ENCODE measurements at places on chromosomes 2 and 18.
A peak's percentile ranks its signal among the peaks of the same experiment; 100 is the strongest.

DNA sequence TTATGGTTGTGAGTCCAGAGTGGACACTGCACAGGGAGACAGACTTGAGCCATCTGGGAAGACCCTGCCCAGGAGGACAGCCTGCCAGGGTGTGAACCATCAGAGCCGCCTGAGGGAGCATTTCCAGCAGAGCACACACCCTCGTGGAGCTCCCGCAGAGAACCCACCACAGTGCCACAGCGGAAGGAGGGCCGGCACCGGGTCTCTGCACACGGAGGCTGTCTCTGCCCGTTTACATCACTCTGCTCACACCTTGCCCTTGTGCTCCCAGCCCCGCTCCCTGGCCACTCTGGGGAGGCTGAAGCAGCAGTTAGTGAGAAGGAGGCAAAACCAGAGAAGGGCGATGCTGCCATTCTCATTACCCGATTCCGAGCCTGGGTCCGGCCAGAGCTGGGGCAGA is 161.9 kb downstream of the KLHL29 start:
- DNase-seq, result no peak

- DNase-seq, result no peak
Observed at GRCh38 chr2:132949108-132949507, 279.1 kb upstream of the LYPD1 start.

- DNase-seq, result no peak
Observed at GRCh38 chr2:64846177-64846576, 143.0 kb upstream of the SLC1A4 start.

GRCh38 chr18:9838144-9838877 is 47.5 kb upstream of the TXNDC2 start:
- DNase-seq, result no peak

DNA sequence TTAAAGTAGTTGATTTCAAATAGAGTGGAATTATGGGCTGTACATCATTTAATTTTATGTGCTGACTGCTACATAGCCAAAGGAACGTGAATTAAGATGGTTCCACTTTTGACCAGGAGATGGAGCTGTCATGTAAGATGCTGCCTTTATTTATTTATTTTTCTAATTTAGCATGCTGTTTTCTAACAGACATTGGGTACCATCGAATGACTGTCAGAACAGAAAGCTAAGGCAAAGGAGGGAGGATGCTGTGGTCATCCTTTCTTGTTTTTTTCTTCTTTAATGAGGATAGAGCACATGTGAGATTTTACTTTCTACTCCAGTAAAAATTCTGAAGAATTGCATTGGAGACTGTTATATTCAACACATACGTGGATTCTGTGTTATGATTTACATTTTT is at the start of gene SCN2A:
TSS of gene SCN2A (plus strand) at position 185 of the 400 bp plus-strand sequence. CDS start 56,410 bp downstream, outside the sequence.
- DNase-seq, result peak; percentile 46

- no peak for DNase-seq
Observed at GRCh38 chr2:241268306-241268705, 47.2 kb downstream of the HDLBP start.

GRCh38 chr2:197538412-197538811 is 22.5 kb downstream of the MOB4 start:
- DNase-seq, result no peak

DNA sequence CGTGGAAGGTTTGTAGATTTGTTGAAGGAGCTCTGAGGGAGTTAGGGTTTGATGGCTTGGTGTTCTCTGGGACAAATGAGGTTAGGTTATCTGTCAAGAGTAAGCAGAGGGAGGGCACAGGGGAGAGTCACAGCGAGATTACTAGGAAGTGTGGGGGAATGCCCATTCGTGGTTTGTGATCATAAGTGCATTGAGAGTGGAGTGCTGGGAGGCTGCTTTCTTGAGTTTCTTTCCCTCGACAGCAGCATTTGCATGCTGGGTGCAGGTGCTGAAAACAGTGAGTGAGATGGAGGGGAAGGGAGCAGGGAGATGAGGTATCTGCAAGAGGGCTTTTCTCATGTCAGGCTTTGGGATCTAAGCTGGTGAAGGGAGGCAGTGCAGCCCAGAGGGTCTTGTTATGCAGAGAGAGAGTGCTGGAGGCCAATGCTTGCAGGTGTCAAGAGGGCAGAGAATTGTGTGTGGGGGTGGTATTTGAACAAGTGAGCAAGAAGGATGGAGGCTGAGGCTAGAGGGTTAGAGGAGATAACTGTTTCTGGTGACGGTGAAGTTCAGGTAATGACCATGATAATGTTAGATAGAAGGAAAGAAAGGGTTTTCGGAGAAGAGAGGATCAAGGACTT is 8.8 kb downstream of the RALB start:
- no peak for DNase-seq

DNA sequence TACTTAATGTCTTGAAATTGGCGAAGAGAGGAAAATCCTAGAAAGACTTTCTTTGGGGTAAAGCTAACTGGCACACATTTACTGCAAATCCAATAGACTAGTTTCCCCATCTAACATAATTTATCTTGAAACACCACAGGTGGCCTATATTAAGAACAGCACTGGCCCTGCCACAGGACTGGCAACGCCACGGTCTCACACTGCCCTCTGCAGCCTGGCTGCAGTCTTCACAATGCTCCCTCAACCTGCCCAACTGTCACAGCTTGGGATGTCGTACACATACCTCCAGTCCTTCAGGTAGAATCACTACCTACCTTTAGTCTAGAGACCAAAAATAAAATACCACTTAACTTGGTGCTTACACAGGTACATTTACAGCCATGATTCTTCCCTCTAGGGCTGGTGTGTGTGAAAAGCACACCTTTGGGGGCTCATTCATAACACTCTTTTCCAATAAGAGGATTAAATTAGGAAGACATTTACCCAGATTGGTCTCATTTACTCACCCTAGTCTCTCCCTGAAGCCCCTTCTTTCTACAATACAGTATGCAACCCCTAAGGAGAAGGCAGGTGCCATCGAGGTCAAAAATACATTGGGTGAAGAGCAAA is 222.2 kb downstream of the C1D start:
- DNase-seq, result peak; percentile 31

DNA sequence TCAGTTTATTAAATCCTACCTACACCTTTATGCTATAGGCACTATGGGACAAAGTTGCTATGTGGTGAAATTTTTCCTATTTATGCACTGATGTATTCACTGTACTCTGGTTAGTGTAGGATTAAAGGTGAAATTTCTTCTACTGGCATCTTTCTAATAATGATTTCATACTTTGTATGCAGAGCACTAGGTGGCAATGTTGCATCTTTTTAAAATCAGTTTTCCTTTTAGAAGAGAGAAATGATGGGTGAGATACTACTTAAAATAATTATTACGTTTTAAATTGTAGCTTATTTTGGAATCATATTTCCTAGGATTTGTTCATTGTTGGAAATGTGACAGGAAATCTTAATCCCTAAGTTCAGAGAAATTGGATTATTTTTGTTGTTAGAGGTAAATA is 150.9 kb downstream of the CD8B2 start:
- DNase-seq, result peak; percentile 19

DNA sequence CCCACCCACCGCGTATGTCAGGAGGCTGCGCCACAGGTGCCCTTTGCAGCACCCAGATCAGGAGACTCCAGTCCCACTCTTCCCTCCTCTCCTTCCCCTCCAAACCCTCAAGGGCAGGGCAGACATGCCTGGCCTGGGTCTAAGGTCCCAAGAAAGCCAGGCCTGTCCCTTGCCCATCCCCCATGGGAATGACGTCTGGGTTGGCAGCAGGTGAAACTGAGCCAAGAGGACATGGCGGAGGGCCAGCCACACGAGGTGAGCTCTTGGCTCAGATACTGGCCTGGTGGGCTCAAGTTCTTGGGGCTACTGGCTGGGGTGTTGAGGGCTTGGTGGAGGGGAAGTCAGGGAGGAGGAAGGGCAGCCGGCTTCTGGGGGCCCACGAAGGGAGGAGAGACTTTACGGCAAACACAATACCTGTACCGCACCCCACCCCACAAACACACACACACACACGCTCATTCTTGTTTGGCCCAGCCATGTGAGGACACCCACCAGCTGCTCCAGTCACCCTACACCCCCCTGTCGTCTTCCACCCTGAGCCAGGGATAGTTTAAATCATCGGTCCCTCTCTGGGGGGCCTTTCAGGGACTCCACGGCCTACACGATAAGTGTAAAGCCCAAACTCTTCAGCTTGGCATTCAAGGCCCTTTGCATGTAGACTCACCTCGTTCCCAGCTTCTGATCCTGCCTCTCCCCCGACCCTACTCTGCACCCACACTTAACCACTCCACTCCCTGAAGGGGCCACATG is 24.1 kb upstream of the TNS1 start:
- DNase-seq, result peak; percentile 6
